ENCODE measurements at places on chromosomes 16 and 17.

- no peak for DNase-seq
Measured at GRCh38 chr16:56022818-56023217, 147.6 kb upstream of the CES5A start.

DNA sequence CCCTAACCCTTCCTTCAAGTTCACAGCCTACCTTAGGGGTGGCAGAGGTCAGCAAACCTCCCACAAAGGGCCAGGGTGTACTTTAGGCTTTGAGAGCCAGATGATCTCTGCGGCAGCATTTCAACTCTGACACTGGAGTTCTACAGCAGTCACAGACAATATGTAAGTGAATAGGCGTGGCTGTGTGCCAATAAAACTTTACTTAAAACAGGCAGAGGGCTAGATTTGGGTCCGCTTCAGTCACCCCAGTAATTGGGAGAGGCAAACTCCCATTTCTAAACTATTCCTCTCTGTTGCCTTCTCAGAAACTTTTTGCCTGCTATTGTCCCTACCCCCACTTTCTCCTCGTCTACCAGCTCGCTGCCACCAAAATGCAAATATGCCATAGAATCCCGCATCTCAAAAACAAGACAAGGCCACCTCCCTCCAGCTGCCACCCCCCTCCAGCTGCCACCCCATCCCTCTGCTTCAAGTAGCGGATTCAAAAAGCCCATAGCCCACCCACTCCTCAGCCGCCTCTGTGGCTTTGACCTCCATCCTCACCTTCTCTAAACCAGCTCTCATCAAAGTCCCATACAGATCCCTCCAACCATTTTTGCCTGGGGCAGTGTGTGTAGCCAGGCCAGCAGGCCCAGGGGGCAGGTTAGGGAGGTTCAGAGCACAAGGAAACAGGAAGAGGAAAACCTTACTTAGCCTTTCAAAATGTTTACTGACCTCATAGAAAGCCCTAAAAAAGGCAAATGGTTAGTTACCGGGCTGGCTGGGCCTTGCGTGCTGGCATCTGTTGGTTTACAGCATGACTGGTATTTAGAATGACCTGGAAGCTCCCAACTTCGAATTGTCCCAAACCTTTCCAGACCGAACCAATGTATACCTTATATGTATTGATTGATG is 19.9 kb upstream of the DNAH17 start:
- no peak for DNase-seq

GRCh38 chr16:73605309-73605708 is 557.4 kb upstream of the ZFHX3 start:
- no peak for DNase-seq

- DNase-seq, result no peak
Measured at GRCh38 chr16:77951788-77952187, 70.6 kb upstream of the CLEC3A start.

DNA sequence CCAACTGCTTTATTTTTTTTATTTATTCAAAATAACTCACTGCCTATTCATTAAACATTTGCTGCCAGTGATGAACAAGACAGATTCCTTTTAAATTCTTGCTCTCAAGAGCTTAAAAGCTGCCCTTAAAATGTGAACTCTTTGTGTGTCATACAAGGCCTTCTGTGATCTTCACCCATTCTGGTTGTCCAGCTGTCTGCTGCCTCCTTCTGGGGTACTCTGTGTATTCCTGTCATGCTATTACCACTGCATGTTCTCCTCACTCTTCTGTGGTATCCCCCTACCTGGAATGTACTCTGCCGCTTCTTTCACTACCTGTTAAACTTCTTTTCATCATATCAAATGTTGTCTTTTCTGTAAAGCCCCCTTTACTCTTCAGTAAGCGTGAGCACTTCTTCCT is 165.8 kb downstream of the CHD9 start:
- DNase-seq, result no peak

DNA sequence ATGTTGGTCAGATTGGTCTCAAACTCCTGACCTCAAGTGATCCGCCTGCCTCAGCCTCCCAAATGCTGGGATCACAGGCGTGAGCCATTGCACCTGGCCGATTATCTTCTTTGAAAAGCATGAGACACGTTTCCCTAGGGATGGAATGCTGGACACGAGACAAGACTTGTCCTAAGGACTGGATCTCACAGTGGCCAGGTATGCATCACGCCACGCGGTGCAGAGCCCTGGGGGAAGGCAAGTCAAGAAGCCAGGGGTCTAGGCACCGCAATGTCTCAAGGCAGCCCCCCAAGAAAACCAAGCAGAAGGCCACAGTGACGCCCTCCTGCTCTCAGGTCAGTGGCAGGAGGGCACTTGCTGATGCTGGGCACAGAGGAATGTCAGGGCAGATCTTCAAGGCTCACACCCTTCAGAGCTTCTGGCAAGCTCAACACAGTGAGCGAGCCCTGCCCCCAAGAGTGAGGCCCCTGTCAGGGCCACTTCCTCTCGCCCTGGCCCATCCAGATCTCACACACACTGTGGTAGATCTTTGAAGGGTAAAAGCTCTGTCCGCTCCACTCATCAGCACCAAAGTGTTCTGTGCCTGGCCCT is 134.7 kb downstream of the ZNF778 start:
- DNase-seq, result no peak

DNA sequence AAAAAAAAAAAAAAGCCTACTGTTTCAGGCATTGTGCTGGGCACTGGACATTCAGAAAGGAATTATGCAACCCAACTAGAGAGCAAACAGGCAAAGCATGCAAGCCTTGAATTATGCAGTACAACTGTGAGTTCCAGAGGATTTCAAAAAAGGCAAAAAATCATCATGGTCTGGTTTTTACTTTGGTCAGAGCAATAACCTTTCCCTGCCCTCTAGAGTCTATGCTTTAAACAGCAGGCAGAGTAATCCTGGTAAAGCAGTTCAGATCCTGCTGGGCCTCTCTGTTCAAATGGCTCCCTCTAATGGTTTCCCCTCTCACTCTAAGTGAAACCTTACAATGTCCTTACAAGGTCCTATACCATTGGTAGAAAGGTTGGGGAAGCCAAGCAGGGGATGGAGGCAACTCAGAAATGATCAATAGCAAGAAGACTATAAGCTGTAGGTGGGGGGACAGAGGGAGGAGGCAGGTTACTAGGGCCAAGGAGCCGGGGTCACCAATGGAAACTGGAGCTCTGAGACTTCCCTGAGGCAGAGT is 4.6 kb upstream of the TAF15 start:
- DNase-seq, result no peak

- DNase-seq, result no peak
Measured at GRCh38 chr16:35691057-35691456, 2231.6 kb downstream of the TP53TG3F start.

GRCh38 chr17:70270554-70270953 is 101.2 kb downstream of the KCNJ2 start:
- no peak for DNase-seq

DNA sequence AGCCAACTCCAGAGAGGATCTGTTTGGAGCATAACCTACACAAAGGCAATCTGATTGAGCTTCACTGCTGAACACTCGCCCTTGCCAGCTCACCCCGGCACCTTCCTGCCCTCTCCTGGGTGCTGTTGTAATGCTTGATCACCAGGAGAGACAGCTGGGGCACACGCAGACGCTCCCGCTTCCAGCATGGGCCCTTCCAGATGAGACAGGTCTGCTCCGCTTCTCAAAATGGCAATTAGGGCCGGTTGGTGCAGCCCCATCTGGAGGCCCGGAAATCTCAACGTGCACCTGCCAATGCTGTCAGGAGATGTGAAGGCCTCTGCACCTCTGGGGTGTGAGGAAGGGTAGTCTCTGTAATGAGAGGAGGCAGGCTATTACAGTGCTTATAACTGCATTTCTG is 206.1 kb downstream of the ABCC12 start:
- DNase-seq, result no peak
